ENCODE measurements at places on chromosomes 1 and 21.

DNA sequence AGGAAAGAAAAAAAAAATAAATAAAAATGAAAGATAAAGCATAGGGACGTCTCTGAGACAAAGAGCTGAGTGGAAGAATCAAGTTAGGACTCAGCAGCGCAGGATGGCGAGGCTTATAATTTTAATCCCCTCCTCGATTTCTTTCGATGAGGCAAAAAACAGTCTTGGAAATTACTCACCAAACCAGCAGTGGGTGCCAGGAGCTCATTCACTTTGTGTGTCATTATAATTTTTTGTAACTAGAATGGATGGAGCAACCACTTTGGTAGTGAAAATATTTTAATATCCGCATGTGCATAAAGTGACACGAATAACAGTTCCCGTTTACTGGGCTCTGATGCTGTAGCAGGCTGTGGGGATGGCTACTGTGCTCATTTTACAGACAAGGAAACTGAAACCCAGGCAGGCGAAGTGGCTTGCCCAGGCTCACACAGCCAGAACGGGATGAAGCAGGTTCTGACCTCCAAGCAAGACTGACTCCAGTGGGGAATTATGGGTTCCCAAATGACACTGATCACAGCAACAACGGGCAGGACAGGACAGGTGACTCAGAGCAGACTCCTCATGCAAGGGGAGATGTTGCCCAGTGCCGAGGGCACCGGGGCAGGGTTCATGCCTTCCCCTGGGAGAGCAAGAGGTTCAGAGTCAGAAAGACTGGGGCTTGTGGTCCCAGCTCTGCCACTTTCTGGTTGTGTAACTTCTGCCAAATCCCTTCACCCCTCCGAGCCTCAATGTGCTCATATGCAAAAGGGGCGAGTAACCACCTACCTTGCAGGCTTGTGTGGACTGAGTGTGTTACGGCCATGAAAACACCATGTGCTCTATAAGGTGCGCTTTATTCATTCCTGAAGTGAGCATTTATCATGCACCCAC is 63.6 kb downstream of the RUNX3 start:
- no peak for DNase-seq

DNA sequence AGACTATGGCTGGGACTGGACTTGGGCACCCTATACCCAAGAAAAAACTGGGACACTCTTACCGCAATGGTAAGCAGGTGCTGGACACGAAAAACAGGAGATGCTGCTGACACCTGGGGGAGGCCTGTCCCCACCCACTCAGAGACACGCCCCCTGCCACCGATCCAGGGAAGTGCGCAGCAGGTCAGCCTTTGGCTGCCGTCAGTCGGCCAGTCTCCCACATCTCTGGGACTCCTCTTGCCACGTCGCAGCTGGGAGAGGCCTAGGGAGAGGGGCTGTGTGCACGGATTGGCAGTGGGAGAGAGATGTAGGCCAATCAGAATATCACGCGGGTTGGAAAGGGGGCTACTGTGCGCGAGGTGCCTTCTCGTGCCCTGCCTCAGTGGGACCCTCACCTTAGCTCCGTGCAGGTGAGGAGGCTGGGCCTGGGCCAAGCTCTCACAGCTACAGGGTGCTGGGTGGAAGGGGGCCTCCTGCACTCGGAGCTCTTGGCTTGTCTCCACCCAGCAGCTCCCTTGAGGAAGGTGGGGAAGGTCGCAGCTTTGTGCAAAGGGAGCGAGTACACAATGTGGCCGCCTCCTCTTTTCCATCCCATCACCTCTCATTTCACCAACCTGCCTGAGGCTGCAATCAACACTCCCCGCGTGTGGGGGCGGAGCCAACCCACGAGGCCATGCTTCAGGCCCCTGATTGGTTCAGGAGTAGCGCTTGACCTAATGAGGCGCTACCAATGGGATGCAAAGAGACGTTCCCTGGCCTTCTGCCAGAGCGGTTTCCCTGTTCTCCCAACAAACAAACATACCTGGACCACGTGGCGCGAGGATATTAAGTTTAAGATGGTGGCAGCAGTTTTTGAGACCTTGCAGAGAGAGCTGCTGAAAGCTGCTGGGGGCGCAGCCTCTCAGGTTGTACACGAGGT is 25.7 kb upstream of the LDLRAP1 start:
- no peak for DNase-seq

DNA sequence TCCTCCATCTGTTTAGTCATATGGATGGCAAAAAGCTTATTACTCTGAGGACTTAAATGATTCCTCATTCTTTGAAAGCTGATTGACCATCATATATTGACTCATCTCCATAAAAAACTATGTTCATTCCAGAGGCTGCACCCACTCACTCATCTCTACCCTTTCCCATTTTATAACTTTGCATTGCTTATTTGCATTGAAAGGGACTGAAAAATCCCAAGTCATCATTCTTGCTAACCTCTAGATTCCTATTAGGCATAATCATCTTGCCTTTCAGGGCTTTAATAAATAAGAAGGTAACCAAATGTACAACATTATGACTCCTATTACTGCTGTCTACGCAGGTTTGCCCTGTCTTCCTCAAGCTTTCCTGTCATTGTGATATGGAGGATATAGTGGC is 1180.3 kb upstream of the B3GALT2 start:
- no peak for DNase-seq

GRCh38 chr1:181759481-181759880 is 276.2 kb downstream of the CACNA1E start:
- no peak for DNase-seq

DNA sequence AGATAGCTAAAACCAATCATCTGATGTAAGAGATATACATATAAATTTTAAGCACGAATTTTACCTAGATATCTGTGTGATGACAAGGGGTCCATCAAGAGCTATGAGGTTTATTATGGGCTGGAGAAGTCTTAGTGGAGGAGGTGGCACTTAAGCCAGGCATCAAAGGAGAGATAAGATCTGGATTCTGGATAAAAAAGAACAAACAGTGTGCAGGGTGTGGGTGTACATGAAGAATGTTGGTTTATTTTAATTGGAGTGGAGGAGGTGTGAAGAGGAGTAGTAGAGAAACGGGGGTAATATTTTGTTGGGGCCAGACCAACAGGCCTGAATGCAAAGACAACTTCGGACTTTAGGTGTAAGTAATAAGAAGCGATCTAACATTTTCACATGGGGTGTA is 80.6 kb downstream of the TM2D1 start:
- DNase-seq = no peak

GRCh38 chr1:56194701-56195300 is 384.6 kb downstream of the PLPP3 start:
- no peak for DNase-seq

DNA sequence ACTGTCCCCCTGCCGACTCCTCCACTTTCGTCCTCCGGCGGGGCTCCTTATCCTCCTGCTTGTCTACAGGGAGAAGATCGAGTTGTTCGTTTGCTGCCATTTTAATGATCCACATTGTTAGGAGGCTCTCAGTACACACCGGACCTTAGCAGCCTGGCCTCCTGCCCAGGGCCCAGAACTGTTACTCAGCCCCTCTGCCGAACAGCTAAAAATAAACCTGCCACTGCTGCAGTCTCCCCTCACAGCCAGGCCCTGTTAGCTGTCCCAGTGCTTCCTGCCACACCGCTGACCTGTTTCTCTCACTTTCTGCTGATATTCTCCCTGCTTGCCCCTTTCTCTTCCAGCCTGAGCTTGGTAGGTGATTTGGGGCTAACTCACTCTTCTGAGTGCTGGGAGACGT is 8.3 kb downstream of the MAPKAPK2 start:
- no peak for DNase-seq

- no peak for DNase-seq
Measured at GRCh38 chr21:32099812-32100416, 178.9 kb downstream of the MIS18A start.

- no peak for DNase-seq
Measured at GRCh38 chr1:66211521-66211920, 322.4 kb upstream of the SGIP1 start.

- DNase-seq = no peak
Measured at GRCh38 chr1:98264727-98265126, 343.9 kb upstream of the DPYD start.

DNA sequence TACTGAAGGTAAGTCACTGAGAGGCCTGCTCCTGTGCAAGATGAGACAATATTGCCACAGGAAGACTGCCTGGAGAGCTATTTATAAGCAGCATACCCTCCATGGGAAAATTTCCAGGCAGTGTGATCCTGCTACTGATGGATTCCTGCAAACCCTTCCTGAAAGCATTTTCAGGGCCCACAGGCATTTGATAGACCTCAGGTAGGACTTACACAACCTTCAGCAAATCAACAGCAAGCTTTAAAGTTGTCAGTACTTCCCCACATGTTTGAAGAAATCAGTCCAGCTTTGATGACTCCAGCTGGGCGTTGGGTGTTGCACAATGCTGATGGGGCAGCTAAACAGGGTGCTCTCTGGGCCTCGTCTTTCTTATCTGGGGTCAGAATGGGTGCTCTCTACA is 108.8 kb downstream of the PLXNA2 start:
- DNase-seq = no peak

DNA sequence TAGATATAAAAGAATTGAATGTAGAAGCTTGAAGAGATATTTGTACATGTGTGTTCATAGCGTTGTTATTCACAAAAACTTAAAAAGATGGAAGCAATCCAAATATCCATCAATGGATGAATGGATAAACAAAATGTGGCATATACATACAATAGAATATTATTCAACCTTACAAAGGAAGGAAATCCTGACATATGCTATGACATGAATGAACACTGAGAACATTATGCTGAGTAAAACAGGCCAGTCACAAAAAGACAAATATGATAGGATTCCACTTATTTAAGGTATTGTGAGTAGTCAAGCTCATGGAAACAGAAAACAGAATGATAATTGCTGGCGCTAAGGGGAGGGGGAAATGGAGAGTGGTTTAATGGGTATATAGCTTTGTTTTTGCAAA is 47.0 kb upstream of the DYRK1A start:
- DNase-seq = no peak
